ENCODE measurements at places on chromosomes 16 and 17. TPM values are rescaled to one million over a fixed set of nuclear protein-coding genes. Genes with fewer than 3 reads are reported as not detected.

The ABAT gene
- total RNA-seq = 8.2 TPM

The EVPLL gene
- total RNA-seq = not detected

- no peak for DNase-seq
These were observed 11.7 kb upstream of the COX10 start for GRCh38 chr17:14057591-14057990.

GRCh38 chr17:51585514-51586104, 325.3 kb downstream of the UTP18 start:
- peak; percentile 71 for DNase-seq

The RHOT2 gene
- 73.8 TPM for total RNA-seq

DNA sequence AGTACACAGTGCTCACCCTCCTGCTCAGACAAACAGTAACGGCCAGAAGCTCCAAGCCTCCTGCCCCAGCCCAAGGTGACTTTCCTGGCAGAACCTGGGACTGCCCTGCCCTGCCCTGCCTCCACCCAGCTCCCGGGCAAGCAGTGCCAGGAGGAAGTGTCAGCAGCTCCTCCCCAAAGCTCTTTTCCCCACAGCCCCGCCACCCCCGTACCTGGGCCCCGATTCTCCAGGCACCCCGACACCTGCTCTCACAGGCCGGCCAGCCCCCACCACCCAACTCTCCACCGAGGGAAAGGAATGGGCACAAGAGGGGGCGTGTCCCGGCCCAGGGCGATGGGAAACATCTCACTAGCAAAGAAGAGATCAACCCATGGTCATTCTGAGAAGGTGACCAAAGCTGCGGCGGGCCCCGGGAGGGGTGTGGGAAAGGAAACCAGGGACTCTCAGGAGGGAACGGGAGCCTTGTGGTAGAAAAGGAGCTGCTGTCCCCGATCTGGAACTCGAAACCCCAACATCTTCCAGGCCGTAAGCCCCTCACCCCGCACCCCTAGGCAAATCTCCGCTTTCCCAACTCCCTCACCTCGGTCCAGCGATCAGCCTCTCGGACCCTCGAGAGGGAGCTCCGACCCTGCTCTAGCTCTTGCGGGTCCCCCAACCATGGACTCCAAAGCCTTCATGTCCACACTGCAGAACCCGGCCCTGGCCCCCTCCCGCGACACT, 1.2 kb downstream of the BCAR1 start:
- DNase-seq = no peak

GRCh38 chr16:27634779-27635178, 84.8 kb downstream of the KATNIP start:
- no peak for DNase-seq

DNA sequence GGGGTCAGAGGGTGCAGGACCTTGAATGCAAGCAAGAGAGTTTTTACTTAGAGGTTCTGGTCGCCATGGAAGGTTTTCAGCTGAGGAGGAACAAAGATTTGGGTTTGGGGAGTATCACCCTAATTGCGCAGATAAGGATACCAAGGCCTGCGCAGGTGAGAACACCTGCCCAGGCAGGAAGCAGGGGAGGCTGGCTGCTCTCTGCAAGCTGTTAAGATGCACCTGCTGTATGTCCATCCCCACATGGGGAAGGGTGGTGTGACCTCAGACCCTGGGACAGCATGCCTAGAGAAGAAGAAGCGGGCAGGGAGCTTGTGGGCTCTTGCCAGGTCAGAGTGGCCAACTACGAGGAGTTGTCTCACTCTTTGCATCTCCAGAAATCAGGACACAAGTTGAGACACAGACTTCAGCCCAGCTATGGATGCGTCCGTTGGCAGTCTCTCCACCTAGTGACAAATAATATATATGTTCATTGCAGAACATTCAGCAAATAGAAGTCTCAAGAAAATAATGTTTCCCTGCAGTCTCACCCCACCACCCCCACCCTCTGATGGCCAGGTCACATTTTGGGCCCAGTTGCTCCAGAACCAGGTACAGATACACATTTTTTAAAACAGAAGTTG, 77.7 kb downstream of the SREBF1 start:
- no peak for DNase-seq

The TCAP gene
- total RNA-seq = 1.9 TPM

The CRK gene
- 14.1 TPM for total RNA-seq

DNA sequence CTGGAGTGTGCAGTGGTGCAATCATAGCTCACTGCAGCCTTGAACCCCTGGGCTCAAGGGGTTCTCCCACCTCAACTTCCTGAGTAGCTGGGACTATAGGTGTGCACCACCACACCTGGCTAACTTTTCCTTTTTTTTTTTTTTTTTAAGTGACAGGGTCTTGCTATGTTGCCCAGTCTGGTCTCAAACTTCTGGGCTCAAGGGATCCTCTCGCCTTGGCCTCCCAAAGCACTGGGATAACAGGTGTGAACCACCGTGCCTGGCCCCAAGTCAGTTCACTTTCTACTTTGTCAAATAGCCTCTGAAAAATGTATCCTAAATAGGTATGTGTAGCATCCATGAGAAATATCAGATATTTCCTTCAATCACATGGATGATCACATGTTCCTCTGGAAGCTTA, 9.9 kb upstream of the NFAT5 start:
- DNase-seq = no peak

The ARL4D gene
- not detected for total RNA-seq

- peak; percentile 56 for DNase-seq
These were observed 60.4 kb downstream of the BAIAP2 start for GRCh38 chr17:81095383-81095762.

DNA sequence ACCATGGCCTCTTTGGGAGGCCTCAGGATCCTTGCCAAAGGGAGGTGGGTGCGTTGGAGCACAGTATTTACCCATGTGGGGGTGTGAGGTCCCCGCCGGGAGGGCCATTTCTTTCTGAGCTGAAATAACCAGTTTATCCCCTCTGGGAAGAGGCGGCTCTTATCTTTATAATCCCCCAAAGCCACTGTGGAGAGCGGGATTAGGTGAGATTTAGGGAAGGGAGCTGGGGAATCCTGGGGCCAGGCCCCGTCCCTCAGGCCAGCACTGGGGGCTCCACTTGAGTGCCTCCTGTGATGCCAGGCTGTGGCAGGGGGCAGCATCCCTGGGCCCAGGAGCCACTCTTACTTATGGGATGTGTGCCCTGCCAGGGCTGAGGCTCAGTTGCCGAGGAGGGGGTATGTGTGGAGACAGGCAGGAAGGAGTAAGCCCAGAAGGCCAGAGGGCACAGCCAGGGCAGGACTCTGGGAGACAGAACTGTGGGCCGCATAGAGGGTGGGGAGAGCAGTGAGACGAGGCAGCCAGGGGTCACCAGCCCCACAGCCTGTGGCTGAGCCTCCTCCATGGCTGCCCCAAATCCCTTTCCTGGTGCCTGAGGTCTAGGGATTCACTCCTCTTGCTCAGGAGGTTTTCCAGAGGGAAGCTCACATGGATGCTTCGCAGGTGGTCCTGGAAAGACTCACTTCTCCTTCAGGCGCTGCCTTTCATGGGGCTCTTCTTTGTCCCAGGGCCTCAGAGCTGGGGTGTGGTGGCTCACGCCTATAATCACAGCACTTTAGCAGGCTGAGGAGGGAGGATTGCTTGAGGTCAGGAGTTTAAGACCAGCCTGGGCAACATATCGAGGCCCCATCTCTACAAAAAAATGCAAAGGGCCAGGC, 25.0 kb downstream of the TMEM94 start:
- no peak for DNase-seq

- DNase-seq = no peak
These were observed at the start of gene NRN1L for GRCh38 chr16:67884684-67885083. Gene NRN1L, plus strand, starts transcription at chr16:67884885. Its CDS starts 19 bp downstream, at chr16:67884904.

Measured in Karpas-422 (cell line).